Left renal cortex interstitium (tissue), 4 donors: ENCODE measurements at places on chromosomes 13 and 19. TPM values are rescaled to one million over a fixed set of nuclear protein-coding genes. Genes with fewer than 3 reads are reported as not detected.

GRCh38 chr13:114310956-114311355 is 3.3 kb upstream of the CHAMP1 start:
- DNase-seq = no peak

GRCh38 chr13:32025730-32026129 is 5.8 kb upstream of the FRY start:
- DNase-seq = no peak

DNA sequence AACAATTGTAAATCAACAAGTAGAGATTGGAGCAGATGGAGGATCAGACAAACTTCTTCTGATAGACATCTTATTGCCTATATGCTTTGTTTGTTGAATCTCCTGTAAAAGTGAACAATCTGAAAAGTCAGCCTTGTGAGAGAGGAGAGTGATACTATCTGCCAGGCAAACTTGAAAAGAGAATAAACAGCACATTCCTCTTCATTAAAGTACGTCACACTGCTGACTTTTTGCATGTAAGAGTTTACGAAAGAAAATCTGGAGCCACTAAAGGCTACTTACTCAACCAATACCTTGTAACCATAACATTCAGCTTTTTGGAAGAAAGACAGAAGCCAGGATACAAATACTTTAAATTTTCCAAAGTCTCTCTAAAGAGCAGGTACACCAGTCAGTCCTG is 42.5 kb downstream of the EDNRB start:
- DNase-seq = no peak

DNA sequence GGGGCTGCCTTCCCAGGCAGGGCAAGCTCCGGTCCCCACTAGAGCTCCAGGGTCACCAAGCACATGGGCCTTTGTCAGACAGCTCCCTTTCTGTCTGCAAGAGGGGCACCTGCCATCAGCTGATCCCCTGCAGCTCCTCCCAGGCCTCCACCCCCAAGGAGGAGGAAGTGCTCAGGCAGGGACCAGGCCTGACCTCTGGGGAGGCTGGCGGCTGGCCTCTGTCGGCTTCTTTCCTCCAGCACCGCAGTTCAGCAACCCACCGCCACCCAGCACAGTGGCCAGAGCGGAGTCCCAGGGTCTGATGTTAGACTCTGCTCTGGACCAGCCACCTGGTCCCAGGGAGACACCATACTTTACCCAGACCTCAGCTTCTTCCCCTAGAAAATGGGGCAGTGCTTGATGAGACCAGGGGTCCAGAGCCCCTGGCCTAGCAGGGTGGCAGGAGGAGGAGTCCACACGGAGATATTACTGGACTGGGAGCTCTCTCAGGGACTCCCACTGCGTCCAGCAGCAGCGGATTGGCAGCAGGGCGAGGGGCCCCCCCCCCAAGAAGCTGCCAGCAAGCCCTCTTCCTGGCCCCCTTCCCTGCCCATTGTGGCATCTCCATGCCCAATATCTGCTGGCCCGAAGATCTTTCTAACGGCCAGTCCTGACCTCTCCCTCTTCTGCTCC is 24.1 kb downstream of the NKPD1 start:
- DNase-seq = no peak

GRCh38 chr19:54151362-54152035 is 8.0 kb downstream of the LENG1 start:
- no peak for DNase-seq

DNA sequence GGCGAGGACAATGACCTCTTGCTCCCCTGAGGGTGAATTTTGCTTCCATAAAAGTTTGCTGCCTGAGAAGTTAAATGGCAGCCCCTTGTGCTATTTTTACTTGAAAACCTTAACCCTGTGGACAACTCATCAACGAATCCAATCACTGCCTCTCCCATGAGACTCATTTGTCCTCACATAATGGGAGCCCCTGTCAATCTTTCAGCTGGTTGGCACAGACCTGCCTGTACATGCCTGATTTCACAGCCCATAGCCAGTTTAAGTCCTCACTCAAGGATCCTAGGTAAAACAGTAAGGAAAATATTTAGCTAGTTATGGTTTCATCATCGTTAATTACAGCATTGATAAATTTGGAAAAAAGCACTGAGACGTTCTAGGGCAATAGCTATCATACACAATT is 207.4 kb downstream of the NHLRC3 start:
- DNase-seq = no peak

GRCh38 chr19:42175952-42176648 is 41.4 kb downstream of the DEDD2 start:
- no peak for DNase-seq

DNA sequence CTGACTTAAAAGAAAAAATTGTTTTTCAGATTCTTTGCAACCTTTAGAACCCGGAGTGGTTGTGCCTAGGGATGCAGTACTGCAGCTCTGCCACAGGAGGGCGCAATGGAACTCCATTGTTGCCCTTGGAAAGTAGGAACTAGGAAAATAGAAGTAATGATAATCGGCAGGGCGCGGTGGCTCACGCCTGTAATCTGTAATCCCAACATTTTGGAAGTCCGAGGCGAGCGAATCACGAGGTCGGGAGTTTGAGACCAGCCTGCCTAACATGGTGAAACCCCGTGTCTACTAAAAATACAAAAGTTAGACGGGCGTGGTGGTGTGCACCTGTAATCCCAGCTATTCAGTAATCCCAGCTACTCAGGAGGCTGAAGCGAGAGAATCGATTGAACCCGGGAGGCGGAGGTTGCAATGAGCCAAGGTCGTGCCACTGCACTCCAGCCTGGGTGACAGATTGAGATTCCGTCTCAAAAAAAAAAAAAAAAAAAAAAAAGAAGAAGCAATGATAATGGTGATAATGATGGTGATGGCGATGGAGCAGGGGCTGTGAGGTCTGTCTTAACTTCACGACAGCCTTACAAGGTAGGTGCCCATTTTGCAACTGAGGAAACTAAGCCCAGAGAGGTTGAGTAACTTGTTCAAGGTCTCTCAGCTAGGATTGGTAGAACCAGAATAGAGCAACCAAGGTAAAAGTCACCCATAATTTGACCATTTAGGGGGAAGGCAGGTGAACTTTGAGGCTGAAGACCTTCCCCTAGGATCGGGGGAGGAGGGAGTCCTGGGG is 5.5 kb upstream of the ADAMTS10 start:
- DNase-seq = peak; percentile 44

- peak; percentile 87 for DNase-seq
Measured at GRCh38 chr19:56538254-56538760, 441 bp upstream of the ZFP28 start.

- no peak for DNase-seq
Measured at GRCh38 chr13:36764957-36765356, 54.1 kb upstream of the RFXAP start.

DNA sequence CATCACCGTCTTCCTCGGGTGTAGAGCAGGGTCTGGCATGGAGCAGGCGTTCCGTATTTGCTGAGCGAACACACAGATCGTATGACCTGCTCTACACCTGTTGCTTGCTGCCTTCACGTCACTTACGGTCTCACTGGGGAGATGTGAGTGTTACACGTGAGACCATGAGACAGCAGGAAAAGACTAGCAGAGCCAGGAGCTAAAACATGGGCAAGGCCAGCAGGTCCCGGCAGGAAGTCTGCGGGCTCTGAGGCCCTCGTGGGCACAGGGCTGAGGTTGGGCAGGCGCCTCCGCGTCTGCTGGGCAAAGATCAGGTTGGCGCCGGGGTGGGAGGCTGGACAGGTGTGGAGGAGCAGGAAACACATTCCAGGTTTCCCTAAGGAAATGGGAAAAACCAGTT is 19.7 kb upstream of the GTF3A start:
- DNase-seq = no peak

GRCh38 chr13:32811297-32811800 is 204.9 kb upstream of the KL start:
- DNase-seq = peak; percentile 25

DNA sequence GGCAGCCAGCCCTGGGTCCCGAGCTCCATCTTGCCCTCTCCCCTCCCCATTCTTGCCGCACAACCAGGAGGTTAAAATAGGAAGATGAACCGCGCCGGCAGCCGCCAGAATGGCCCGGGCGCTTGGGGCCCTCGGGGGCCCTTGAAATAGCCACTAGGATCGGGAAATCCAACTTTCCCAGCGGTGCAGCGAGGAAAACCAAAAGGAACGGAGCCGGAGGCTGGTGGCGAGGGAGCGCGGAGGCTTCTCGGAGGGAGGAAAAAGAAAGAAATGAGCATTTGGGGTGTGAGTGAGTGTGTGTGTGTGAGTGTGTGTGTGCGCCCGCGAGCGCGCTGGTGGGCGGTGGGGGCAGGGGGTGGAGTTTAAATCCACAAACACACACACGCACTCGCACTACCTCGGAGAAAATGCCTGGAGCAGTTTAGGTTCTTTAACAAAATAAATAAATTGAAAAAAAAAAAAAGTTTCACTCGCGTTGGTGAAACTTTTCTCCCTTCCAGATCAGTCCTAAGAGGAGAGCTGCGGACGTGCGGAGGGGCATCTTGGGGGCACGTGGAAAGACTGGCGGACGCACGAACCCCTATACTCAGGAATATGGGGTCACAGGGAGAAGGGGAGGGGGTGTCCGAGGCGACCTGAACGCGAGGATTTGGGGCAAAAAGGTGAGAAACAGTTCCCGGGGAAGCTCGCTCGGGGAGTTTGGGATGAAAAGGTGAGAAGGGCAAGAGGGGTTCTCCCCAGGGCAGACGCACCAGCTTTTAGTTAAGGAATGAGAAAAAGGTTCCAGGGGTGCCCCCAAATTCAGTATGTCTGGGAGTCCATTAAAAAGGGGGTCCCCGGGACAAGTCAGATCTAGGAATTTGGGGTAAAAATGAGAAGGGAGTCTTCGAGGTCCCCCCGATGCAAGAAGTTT is 1.3 kb downstream of the RFX2 start:
- DNase-seq = no peak

DNA sequence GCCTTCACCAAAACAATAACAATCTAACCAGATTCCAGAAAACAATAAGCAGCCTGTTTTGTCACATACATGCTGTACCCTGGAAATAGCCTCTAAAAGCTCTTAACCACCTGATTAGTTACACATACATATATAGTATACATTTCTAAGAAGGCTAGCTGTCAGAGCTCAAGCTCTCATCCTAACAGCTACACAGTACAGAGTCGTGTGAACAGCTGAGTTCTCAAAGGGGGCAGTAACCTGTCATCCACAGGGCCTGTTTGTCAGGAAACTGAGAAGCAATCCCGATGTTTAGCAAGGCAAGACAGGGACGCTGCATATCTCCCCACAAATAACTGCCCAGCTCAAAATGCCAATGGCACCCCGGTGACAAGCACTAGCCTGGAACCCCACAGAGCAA is 56.9 kb downstream of the STK24 start:
- no peak for DNase-seq

DNA sequence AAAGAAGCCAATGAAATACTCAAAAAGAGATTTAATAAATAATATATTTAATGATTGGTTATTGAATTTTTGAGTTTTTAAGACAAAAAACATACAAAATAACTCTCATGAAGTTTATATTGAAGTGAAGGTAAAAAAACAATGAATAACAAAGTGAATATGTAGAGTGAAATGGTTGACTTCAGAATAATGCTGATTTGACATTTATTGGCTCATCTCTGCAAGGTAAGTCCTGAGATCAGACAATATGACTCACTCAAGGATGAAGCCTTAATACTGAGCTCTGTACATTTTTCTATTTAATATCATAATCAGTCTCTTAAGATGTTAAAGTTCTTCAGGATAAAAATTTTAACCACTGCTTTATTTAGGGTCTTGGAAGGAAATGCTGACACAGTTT is 1398.9 kb upstream of the PCDH9 start:
- no peak for DNase-seq

DNA sequence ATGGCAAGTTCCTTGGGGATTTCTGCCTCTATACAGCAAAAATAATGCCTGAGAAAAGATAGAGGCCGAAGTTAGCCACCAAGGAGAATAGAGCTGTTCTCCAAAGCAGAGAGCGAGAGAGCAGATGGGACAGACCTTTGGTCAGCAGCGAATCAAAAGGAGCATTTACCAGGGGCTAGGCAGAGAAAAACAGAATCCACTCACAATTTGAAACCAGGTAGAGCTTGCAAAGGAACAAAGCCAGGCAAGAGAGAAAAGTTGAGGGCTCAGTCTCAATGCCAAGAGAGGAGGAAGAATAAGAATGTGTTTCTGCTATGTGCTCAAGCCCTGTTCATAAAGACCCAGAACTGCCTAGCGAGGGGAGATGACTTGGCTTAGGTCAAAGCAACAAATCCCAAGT is 112.8 kb downstream of the DCT start:
- no peak for DNase-seq

DNA sequence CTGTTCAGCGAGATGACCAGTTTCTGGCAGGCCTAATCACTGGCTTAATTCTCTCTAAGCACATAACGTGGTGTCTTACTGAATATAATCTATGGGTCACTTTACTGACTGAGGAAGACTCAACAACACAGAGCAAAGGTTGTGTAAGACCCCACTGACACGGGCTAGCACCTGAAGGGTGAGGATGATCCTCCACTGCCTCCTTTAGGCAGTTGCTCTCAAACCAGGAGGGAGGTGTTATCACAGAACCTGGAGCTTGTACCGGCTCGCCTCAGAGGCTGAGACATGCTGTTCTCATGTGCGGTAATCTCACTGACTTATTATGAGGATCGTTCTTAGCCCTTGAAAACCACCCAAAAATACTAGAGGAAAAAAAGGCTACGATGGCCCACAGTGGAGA is 28.3 kb downstream of the RCBTB2 start:
- no peak for DNase-seq

GRCh38 chr13:49874430-49874829 is 61.7 kb downstream of the SPRYD7 start:
- DNase-seq = no peak

GRCh38 chr13:38412266-38412665 is 62.6 kb downstream of the UFM1 start:
- no peak for DNase-seq

- no peak for DNase-seq
Measured at GRCh38 chr13:31172001-31172400, 10.3 kb upstream of the HSPH1 start.

GRCh38 chr13:97264663-97265062 is 42.5 kb downstream of the MBNL2 start:
- DNase-seq = no peak

GRCh38 chr19:57338877-57339276 is 12.2 kb upstream of the ZNF304 start:
- no peak for DNase-seq

GRCh38 chr13:22812793-22813192 is 368.0 kb upstream of the SGCG start:
- no peak for DNase-seq

- DNase-seq = no peak
Measured at GRCh38 chr13:100738176-100738855, 63.7 kb upstream of the TMTC4 start.

The F10 gene
- 22.8 TPM for polyA plus RNA-seq

The SYNGR4 gene
- 0.64 TPM for polyA plus RNA-seq

The DACH1 gene
- polyA plus RNA-seq = 109 TPM

The TMTC4 gene
- 39.1 TPM for polyA plus RNA-seq

The OR4F17 gene
- polyA plus RNA-seq = not detected

The SHISA7 gene
- 0.18 TPM for polyA plus RNA-seq

The CCNA1 gene
- polyA plus RNA-seq = 1.0 TPM
